Fibroblast of skin of left biceps (primary cell): ENCODE measurements at places on chromosomes 1 and 21.
A peak's percentile ranks its signal among the peaks of the same experiment; 100 is the strongest.

DNA sequence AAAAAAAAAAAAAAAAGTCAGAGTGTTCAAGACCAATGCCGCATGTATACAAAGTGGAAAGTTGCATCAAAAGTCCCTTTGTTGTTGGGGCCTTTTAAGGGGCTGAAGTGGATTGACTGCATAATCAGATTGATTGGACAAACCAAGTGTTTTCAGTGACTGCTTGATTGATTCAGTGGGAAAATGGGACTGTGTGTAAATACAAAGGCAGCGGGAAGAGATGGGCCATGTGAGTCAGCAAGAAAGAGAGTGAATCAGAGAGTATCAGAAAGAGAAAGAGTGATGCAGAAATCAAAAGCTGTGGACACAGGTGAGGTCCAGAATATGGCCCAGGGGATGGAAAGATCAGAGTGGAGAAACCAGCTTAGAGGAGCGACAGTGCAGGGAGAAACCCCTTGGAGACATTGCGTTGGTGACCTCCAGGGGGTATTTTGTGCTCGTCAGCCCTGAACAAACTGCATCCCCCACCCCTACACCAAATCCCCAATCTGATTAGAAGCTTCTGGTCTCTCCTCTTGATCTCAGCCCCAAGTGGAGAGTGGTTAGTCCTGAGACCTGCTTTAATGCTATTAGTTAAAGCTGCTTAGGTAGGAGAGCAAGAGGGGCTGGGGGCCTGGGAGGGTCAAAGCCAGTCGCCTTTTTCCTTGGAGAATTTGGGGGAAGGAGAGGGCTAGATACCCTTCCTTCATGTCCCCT is 5.1 kb upstream of the ETV3L start:
- no peak for DNase-seq

- DNase-seq, result no peak
Measured at GRCh38 chr1:26739329-26739914, 43.6 kb downstream of the ARID1A start.

GRCh38 chr1:198633675-198634121 is 5.1 kb upstream of the PTPRC start:
- DNase-seq, result no peak

DNA sequence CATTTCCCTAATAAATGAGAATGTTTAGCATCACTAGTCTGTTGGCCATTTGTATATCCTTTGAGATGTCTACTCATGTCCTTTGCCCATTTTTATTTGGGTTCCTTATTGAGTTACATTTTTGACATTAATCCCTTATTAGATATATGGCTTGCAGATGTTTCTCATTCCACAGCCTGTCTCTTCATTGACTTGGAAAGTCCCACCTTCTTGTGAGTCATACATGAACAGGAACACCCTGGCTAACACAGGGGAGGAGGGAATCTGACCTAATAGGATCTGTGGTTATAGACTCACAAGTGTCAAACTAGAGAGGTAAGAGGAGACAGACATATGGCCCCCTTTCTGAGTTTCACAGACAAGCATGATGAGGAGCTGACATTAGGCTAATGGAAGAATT is 11.5 kb downstream of the ZP4 start:
- DNase-seq, result peak; percentile 40

- no peak for DNase-seq
Measured at GRCh38 chr1:234230414-234230862, 142.8 kb upstream of the COA6 start.

DNA sequence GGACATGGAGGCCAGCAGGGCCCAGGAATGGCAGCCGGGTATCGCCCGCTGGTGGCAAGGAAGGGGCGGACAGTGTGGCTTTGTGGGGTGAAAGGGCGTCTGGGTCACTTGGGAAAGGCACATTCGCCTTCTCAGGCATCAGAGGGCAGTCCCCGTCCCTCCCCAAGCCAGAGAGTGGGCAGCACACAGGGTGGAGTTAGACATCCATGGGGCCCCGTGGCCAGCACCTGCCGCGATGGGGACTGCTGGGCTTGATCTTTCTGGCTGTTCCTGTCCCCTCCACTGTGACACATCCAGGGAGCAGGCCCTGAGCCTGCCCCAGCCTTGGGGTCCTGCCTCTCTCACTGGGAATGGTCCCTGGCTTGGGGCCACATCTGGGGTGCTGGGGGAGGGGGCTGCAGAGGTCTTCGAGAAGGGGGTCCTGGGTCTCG is 4.0 kb upstream of the TRPM2 start:
- DNase-seq, result no peak

DNA sequence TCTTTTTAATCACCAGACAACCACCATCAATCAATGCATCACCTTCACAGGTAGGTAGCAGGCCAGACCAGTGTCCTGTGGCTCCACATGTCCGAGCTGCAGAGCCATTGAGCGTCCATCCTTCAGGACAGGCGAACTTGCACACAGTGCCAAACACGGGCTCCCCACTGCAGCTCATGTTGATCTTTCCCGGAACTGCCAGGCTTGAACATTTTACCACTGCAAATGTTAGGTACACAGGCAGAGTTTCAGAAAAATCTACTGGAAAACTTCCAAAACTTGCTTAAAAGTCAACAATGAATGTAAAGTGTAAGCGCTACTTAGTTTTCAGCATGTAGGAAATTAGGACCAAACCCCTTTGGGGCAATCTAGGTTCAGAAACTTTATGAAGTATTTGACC is 6.6 kb downstream of the SELE start:
- no peak for DNase-seq
